GM10248 (cell line): ENCODE measurements at places on chromosomes 13 and 19.

GRCh38 chr13:101570410-101570809 is 117.9 kb downstream of the ITGBL1 start:
- no peak for DNase-seq

GRCh38 chr13:39893808-39894207 is 238.3 kb downstream of the COG6 start:
- DNase-seq, result no peak

DNA sequence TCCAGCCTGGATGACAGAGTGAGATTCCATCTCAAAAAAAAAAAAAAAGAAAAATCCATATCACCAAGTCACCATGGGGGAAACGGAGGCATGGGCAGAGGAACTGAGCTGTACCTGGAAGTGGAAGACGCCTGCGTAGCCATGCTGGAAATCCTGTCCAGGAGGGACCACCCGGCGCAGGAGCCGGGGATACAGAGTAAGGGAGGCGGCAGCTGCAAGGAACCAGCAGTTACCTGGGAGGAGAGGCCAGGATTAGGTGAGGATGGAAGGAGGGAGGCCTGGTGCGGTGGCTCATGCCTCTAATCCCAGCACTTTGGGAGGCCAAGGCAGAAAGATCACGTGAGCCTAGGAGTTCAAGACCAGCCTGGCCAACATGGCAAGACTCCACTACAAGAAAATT is 2.0 kb downstream of the CAPN12 start:
- DNase-seq, result no peak

DNA sequence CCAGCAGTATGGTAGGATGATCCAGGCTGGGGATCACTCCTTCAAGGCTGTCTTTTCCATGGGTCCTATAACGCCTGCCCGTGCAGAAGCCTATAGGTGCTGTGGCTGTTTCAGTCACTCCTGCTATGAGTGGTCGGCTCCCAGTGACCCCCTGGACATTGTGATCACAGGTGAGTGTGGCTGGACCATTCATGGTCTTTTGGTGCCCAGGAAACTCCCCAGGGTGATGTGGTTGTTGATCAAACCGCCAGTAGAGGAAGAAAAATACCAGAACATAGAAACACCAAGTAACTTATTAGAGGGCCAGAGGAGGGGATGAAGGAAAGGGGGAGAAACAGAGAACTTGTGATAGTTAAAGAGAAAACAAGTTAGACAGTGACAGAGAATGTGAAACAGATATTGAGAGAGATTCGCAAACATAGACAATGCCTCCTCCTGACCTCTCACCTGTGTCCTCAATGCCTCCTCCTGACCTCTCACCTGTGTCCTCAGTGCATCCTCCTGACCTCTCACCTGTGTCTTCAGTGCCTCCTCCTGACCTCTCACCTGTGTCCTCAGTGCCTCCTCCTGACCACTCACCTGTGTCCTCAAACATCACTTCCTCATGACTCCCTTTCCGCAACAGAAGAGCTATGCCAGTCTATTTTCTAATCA is 19.4 kb downstream of the LAIR2 start:
- DNase-seq, result no peak

GRCh38 chr13:49000247-49000646 is 24.5 kb downstream of the FNDC3A start:
- DNase-seq, result no peak

- no peak for DNase-seq
Measured at GRCh38 chr19:58304748-58305064, 471 bp upstream of the ERVK3-1 start.

DNA sequence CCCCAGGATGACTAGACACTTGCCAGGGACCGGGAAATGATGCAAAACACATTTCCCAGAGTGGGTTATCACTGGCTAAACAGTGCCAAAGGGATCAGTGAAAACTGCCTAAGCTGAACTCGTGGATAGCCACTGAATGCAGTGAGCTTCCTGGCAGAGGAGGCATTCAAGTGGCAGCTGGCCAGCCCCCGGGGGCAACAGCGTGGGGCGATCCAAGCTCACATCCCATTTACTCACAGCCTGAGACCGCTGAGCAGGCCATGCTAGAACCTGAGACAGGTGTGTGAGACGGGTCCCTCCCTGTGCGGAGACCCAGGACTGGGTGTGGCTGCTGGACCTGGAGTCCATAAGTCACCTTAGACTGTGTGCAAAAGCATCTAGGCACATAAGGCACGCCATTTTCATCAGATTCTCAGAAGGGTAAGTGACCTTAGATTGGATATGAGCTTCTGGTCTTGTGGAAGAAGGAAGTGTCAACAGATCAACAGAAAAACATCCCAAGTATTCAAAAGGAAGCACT is 51.9 kb upstream of the SLC15A1 start:
- no peak for DNase-seq

DNA sequence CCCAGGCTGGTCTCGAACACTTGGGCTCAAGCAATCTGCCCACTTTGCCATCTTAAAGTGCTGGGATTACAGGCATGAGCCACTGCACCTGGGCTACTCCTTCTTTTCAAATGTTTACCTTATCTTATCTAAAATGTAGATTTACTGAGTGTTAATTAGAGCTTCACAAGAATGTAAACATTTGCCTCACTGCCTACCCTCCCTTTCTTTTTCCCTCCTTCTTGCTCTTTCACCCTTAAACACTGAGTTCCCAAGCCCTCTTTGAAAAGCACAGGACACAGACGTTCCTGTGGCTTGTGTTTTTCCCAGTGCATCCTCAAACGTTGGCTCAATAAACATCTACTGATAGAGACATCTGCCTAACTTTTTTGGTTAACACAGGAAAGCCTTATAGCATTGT is 32.7 kb upstream of the CYSLTR2 start:
- no peak for DNase-seq

GRCh38 chr13:32984857-32985626 is 31.2 kb upstream of the KL start:
- DNase-seq, result no peak

GRCh38 chr19:48833977-48834376 is 2.3 kb downstream of the HSD17B14 start:
- no peak for DNase-seq

GRCh38 chr13:23159205-23159759 is 21.5 kb upstream of the SGCG start:
- DNase-seq, result peak; percentile 41
